ENCODE measurements at places on chromosomes 12 and 14.

DNA sequence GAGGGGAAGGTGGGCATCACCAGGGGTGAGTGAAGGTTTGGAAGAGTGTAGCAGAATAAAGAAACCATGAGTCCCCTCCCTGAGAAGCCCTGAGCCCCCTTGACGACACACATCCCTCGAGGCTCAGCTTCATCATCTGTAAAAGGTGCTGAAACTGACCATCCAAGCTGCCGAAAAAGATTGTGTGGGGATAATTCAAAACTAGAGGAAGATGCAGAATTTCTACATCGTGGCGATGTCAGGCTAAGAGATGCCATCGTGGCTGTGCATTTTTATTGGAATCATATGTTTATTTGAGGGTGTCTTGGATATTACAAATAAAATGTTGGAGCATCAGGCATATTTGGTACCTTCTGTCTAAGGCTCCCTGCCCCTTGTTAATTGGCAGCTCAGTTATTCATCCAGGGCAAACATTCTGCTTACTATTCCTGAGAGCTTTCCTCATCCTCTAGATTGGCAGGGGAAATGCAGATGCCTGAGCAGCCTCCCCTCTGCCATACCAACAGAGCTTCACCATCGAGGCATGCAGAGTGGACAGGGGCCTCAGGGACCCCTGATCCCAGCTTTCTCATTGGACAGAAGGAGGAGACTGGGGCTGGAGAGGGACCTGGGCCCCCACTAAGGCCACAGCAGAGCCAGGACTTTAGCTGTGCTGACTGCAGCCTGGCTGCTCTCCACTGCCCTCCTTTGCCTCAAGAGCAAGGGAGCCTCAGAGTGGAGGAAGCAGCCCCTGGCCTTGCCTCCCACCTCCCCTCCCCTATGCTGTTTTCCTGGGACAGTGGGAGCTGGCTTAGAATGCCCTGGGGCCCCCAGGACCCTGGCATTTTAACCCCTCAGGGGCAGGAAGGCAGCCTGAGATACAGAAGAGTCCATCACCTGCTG lies 7.0 kb downstream of the SERPINA1 start:
- no peak for DNase-seq

DNA sequence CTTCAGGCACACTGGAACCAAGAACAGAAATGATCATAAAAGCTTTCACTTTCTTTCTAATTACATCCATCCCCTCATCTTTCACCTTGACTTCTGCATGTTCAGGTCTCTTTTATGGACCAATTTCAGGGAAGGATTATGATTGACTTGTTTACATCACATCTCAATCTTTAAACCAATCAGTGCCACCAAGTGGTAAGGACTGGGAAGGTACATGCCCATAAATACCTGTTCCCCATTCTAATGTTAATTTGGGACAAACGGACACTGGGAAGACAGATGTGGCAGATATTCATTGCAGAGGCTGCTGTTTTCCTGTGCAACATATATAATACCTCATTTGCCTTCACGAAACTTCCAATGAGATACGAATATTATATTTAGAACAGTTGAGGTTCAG lies 978.1 kb downstream of the GALC start:
- no peak for DNase-seq

DNA sequence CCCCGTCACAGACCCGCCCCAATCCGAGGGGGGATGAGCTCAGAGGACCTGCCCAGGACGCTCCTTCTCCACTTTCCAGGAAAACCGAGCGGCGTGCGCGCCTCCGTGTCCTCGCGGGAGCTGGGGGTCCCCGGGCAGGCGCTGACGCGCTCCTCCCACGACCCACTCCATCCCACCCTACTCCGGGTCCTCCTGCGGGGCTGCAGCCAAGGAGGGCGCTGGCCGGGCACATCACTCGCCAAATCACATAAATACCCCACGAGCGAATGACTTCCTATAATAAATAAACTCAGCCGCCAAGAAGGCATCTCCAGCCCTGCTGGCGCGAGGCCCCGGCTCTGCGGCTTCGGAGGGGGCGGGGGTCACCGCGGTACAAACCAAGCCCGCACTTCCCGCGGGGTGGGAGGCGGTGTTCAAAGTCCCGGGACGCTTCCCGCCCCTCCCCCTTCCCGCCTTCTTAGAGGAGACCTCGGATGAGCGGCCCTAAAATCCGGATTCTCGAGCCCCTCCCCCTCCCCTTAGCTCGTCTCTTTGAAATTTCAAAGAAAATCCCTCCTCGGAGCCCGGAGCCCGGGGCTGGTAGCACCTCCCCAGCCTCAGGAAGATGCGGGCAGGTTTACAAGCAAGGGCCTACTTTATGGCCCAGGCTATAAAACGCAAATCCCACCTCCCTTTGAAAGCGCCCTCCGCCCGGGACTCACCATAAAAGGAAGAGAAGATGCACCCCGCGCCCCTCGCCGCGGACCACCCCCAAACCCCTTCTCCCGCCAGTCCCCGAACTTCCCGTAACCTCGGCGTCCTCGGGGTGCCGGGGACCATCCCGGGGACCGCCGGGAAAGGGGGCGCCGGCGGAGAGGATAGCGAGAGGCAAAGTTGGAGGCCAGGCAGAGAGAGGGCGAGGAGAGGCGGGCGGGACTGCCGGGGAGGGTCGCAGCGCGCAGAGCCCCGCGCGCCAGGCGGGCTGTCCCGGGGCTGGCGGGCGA lies 712 bp upstream of the FZD10 start:
- no peak for DNase-seq

DNA sequence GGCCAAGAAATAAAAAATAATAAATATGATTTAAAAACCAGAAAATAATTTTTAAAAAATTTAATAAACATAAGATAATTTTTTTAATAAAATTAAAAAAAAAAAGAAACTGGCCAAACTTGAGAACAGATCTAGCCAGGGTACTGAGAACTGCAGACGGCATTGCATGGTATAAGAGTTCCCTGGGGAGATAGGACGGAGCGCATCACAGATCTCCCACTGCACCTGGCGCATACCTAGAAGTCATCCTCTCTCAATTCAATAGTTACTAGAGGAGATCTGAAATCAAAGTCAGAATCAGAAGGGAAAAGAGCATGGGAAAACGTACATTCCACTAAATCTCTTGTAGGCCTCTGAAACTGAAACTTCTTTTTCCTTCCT lies 58.9 kb upstream of the BCL2L14 start:
- no peak for DNase-seq

DNA sequence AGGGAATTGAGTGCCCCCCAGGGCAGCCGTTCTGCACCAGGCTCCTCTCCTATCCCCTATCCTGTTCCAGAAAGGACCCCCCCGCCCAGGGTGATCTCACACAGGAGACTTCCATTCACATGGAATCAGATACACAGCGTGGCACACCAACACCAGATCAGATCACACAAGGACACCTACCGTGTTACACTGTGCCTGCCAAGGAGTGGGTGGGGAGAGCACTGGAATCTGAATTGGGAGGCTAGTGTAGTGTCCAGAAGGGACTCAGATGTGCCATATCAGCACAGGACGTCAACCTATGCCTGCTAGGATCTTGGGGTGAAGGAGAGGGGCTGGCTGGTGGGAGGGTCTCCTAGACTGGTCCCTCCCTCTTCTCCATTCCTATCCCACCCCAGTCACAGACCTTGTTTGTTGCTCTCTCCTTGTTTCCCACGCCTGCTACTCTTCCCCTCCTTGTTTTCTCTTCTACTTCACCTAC lies 2.3 kb downstream of the PTMS start:
- DNase-seq = no peak

GRCh38 chr14:102849526-102850379 lies 72.5 kb downstream of the TRAF3 start:
- peak; percentile 34 for DNase-seq

DNA sequence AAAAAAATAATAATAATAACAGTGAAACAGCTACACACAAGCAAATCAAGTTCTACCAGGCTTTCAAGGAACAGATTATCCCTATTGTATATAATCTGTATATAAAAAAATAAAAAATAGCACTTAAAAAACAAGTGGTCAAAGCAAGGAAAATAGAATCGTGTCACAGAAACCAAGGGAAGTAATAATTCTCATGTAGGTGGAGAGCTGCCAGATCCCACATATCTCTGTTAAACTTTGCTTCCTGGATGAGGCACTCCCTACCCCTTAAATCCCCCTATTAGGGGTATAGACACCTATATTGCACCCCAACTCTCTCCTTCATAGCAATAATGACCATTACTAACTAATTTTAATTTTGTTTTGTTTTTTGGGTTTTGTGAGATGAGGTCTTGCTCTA lies 4.4 kb upstream of the CD27 start:
- DNase-seq = no peak

- no peak for DNase-seq
Measured at GRCh38 chr12:52259657-52260243, 14.7 kb upstream of the KRT86 start.

DNA sequence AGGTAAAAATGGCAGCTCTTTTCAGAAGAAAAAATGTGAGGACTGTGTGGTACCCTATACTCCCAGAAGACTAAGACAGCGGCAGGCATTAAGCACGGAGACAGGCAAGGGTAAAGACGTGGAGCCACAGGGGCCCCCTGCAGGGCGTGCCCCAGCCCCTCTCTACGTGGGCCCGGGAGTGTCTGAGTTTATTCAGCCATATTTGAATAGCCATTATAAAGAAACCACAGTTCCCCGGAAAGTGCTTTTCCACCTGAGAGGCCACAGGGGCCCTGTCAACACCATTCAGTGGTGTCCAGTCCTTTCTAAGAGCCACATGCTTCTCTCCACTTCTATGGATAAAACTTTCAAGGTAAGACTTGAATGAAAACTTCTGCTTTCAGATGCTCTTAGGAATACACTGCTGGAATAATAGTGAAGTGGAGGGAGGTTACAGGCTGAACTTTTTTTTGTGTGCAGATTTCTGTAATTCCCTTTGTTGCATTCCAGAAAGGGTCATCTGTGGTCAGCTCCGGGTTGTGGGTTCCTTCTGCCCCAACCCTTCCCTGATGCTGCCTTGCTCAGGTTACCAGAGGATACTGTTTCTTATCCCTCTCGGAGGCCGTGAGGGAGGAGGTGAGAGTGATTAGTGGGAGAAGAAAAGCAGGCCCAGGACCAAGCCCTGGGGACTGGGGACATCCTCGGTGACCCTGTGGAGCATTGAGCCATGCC lies 58.4 kb downstream of the SLC25A47 start:
- no peak for DNase-seq

- no peak for DNase-seq
Measured at GRCh38 chr14:104009297-104009696, 67.0 kb upstream of the RD3L start.

- peak; percentile 65 for DNase-seq
Measured at GRCh38 chr12:47079981-47080724, 394 bp upstream of the AMIGO2 start.

- DNase-seq = no peak
Measured at GRCh38 chr14:77529963-77530362, 31.3 kb upstream of the ISM2 start.

GRCh38 chr12:15811214-15812127 lies 22.3 kb upstream of the EPS8 start:
- no peak for DNase-seq

GRCh38 chr14:63543826-63544406 lies 739 bp upstream of the PPP2R5E start:
- DNase-seq = no peak

GRCh38 chr14:54805070-54805444 lies 97.6 kb downstream of the GCH1 start:
- no peak for DNase-seq

GRCh38 chr12:103944964-103945363 lies 14.8 kb downstream of the HSP90B1 start:
- no peak for DNase-seq

- peak; percentile 2 for DNase-seq
Measured at GRCh38 chr12:87274594-87275245, 754.5 kb downstream of the C12orf50 start.

- DNase-seq = no peak
Measured at GRCh38 chr12:34287986-34288962, 266.0 kb downstream of the ALG10 start.

DNA sequence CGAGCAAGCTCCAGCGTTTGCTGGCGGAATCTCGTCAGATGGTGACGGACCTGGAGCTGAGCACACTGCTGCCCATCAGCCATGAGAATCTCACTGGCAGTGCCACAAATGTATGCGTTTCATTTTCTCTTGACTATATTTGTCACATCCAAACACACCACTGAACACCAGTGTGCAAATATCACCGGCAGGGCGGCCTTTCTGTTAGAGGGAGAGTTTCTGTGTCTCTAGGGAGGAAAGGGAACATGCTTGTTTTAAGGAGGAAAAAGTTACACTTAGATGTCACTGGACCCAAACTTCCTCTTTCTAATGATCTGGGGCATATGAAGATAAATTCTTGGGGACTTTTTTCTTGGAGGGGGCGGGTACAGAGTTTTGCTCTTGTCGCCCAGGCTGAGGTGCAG lies 21.9 kb upstream of the HIP1R start:
- no peak for DNase-seq

- DNase-seq = no peak
Measured at GRCh38 chr14:71952381-71953363, 20.4 kb downstream of the RGS6 start.

DNA sequence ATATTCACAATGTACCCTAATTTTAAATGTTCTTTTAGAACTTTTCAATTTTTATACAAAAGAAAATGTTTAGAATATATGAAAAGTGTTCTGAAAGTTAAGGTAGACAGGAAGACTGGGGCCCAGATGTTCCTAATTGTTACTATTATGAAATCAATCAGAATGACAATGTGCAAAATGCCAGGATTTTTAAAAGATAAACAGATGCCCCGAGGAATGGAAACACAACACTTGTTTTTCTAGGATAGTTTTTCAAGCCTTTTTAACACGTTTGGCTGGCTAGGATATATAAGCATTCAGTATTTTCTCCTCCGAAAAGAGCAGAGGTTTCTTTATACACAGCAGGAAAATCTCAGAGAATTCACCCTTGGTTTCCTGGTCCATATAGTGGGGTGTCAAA lies 106.8 kb downstream of the ESR2 start:
- DNase-seq = no peak

- no peak for DNase-seq
Measured at GRCh38 chr12:97899529-97899928, 436.9 kb downstream of the RMST start.

GRCh38 chr12:51959211-51959610 lies 7.7 kb downstream of the ACVR1B start:
- DNase-seq = peak; percentile 53

- peak; percentile 38 for DNase-seq
Measured at GRCh38 chr12:6072302-6072752, 52.1 kb downstream of the VWF start.

- DNase-seq = no peak
Measured at GRCh38 chr12:65152012-65152411, 17.4 kb upstream of the LEMD3 start.

DNA sequence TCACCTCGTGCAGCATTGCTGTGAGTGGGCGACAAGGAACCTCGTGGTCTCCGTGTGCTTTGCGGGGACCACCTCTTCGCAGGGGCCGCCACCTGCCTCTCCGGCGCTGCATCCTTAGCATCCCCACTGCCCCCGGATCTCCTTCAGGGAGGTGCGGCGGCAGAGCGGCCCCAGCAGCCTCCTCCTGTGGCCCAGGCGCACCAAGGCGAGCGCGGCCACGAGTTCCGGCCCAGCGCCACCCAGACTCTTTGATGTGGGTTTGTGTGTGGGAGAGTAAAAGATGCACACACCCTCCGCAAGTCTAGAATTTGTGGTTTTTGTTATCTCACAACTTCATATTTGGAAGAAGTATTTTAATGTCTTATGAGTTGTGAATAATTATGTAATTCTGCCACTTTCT lies 118.8 kb upstream of the DIO3 start:
- DNase-seq = no peak

- DNase-seq = no peak
Measured at GRCh38 chr14:79197516-79197915, 1013.8 kb downstream of the DIO2 start.

Measured in GM03348 (cell line).